ENCODE measurements at places on chromosomes 4 and X.

DNA sequence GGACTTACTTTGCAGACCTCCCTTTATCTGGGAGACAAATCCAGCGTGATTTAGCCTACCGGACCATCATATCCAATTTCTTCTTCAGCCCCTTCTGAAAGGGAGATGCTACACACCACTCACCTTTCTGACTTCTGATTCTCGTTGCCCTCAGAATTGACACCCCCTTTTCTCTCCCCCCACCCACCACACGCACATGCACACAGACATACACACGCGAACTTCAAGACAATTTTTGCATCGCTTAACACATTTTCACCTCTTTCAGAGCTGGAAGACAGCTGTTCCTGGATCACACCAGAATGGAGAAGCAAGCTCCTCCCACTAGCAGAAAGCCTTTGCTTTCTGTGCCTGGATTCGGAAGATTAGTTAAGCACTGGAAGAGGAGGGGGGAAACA, 1.0 kb upstream of the SNCA start:
- DNase-seq: peak; percentile 24

GRCh38 chrX:18394477-18394876, 30.9 kb upstream of the CDKL5 start:
- peak; percentile 39 for DNase-seq

DNA sequence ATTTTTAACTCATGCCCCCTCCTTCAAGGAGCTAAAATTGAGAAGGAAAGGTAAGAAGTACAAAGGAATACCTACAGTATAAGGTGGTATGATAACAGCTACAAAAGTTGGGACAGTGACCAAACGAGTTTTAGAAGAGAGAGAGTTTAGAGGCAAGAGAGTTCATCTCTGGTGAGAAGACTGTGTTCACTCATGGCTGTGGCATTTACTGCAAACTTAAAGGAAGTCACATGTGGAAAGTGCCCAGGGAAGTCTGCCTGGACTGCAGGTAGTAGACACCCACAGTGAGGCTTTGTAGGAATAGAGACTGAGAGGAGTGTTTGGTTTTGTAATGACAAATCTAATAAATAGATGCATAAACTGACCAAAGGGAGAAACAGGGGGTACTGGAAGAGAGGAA, 493.5 kb downstream of the IL15 start:
- DNase-seq: no peak

- peak; percentile 85 for DNase-seq
Observed at GRCh38 chrX:65601530-65602220, 65.8 kb upstream of the MSN start.

GRCh38 chr4:107050525-107051135, 14.5 kb upstream of the DKK2 start:
- DNase-seq: no peak

DNA sequence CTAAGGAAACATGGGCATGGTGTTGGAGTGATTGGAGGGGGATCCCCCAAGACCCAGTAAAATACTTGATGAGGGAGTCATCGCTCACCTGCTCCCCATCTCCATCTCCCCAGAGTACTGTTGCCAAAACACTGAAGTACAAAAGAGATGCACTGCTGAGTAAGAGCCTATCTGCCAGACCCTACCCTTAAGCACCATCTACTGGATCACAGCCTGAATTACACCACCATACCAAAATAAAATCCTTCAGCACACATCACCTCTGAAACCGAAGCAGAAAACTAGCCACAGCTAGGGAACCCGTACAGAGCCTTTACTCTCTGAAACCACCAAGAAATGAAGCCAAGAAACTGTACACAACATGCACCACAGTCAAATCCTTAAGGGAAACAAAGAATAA, 466.3 kb upstream of the ACTRT1 start:
- DNase-seq: peak; percentile 5

DNA sequence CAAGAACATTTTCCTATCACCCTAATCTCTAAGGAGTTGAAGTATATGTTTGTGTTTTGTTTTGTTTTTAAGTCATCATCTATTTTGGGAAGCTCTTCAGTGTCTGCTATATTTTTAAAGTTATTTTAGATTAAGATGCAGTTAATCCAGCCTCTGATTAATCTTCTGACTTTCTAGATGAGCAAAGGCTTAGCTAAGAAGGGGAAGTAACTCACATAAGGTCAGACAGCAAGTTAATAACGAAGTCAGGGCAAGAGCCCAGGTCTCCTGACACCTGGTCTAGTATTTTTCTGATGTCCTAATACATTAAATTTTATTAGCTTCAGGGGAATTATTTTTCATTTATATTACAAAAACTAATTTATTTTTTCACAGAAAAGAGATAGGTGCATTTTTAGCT, 168.5 kb downstream of the SOWAHB start:
- DNase-seq: no peak

DNA sequence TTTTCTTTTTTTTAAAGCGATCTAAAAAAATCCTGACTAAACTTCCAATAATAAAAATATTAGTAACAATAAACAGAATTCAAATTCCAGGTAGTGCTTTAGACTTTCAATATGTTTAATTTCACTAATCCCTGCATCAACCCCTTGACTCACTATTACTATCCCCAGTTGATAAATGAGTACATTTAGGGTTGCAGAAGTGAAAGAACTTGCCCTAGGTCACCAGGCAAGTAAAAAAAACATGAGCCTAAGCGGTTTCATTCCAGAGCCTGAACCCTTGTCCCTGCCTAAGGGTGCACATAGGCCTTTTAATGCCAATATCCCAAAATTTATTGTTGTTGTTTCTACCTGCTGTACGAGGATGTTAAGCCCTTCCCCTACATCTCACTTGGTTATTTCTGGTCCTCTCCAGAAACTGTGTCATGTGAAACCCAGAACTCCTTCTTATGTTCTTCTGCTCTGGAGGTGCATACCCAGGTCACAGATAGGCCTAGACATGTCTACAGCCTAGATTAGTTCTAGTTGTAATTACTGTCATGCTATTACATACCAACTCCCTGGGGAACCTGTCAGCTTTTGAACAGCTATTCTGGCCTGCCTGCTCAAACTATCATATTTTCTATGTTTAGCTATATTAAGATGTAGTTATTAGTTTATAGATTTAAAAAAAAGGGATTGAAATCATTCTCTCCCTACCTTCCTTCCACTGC, 244.5 kb upstream of the PITX2 start:
- DNase-seq: no peak

- peak; percentile 50 for DNase-seq
Observed at GRCh38 chr4:52037689-52038102, 403 bp downstream of the SGCB start.

- DNase-seq: peak; percentile 48
Observed at GRCh38 chr4:114694770-114695169, 96.2 kb downstream of the UGT8 start.

DNA sequence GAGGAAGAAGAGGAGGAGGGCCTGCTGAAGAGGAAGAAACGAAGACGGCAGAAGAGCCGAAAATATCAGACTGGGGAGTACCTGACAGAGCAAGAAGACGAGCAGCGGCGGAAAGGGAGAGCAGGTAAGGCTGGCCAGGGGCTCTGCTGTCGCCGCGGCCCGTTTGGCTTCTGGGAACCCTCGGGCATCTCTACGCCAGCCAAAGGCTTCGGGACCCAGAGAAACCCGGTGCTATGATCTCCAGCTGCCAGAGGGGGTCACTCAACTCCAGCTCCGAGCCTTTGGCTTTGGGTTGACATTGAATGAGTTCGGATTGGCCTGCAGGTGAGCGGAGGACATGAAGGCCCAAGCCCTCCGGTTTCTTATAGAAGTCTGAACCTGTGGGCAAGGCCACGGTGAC, 42.8 kb downstream of the BCORL1 start:
- no peak for DNase-seq

DNA sequence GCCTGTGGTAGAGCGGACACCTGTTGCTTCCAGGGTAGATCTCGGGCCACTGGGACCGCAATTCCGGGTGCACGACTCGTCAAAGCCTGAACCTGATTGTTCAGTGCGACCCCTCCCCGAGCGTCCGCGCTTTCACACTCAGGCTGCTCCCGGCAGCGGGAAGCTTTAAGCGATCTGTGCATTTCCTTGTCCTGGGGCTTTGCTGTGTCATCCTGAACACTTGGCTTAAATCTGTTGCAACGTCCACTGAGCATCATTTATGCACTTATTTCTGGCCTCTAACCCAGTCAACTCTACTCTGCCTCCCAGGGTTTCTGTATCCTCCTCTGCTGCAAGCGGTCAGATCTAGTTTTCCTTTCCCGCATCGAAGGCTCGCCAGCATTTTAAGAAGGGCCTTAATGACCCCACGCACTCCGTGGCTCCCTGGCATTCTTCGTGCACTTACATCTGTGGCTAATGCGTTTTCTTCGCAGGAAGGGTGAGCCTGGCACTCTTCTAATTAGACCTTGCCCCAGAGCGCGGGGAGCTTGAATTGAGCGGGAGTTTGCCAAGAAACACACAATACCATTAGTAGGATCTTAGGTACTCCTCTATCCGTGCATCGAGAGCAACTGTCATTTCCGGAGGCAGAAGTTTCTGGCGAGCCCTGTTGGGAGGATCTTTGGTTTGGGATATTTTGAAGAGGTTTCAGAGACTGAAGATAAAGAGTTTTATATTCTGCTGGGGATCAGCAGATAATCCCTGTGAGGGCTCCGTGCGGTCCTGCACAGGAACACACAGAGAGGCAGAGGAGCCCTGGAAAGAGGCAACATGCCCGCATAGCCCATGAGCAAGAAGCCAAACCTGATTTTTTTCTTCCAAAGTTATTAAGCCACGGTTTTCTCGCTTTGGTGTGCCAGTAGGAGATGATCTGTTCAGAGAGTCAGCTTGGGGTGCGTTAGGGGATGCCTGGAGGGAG, 654 bp upstream of the DDIT4L start:
- peak; percentile 36 for DNase-seq

DNA sequence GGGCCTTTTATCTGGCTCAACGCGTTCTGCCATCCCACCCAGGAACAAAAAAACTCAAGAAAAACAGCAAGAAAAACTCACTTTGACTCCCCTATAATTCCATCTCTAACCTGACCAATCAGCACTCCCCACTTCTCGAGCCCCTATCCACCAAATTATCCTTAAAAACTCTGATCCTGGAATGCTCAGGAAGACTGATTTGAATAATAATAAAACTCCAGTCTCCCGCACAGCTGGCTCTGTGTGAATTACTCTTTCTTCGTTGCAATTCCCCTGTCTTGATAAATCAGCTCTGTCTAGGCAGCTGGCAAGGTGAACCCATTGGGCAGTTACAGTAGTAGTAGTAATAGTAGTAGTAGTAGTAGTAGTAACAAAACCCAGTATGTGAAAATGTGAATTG, 165.7 kb upstream of the CASK start:
- no peak for DNase-seq

GRCh38 chr4:71229477-71230270, 109.1 kb upstream of the SLC4A4 start:
- DNase-seq: peak; percentile 69

DNA sequence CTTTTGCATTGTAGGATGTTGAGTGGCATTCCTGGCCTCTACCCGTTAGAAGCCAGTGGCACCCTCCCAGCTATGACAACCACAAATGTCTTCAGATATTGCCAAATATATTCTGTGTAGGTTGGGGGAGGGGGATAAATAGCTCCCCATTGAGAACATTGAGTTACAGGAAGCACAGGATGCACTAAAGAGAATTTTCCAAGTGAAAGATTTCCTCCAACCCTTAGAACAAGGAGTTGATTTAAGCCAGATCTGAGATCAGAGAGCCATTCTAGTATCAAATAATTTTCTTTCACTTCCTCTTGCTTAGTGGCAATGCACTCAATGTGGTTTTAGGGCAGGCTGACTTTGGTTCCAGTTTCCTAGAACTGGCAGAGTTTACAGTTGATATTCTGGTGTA, 436.6 kb downstream of the C4orf33 start:
- DNase-seq: no peak

- DNase-seq: no peak
Observed at GRCh38 chr4:133823177-133823576, 378.4 kb downstream of the PABPC4L start.

DNA sequence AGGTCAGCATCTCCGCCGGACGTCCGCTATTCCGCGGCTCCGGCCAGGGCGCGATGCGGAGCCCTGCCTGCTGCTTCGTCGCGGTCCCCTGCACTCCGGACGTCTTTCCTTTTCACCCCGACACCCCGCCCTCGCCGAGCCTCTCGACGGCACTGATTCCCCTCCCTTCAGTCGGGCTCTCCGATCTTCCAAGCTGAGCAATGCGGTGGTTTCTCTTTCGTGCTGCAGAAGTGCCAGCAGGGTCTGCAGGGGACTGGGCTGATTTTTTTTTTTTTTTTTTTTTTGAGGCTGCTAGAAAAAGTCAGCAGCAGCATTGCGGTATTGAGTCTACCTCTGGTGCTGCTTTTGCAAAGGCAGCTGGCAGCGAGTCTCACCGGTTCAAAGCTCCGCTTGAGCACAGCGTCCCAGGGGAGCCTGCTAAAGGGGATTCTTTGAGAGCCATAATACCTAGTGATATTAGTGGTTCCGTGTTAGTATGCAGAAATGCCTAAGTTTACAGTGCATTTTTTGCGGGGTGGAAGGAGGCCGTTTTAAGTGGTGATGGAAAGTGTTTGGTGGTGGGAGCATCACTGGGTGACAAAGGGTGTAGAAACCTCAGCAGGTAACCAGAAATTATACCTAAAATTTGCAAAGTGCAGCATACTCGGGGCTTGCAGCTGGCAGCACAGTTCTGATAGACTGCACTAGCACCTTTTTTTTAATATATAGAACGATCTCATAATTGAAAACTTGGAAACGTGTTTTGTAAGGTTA, 969 bp downstream of the STIM2 start:
- DNase-seq: peak; percentile 69

- DNase-seq: no peak
Observed at GRCh38 chrX:85993539-85994197, 53.7 kb downstream of the CHM start.

DNA sequence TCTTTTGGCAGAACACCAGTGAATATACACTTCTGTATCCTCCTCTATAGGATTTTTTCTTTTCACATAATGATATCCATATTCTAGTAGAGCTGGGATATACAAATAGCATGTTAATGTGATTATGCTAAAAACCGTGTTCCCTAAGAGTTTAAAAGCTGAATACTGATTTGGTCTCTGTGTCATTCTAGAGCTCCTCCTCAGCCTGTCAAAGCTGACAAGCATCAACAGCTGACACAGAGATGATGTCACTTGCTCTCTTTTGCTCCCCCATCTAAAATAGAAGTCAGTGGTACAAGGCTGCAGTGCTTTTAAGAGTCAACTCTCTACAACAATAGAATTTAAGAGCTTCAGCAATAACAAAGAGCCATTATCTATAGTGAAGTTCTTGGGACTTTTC, 17.1 kb upstream of the HERC3 start:
- DNase-seq: no peak

GRCh38 chr4:17316566-17316965, 195.3 kb downstream of the QDPR start:
- DNase-seq: peak; percentile 10

GRCh38 chrX:46837558-46838485, 979 bp downstream of the RP2 start:
- peak; percentile 40 for DNase-seq

GRCh38 chr4:151853034-151853433, 92.2 kb upstream of the GATB start:
- DNase-seq: no peak

- no peak for DNase-seq
Observed at GRCh38 chr4:76105652-76106051, 31.1 kb downstream of the ART3 start.

GRCh38 chr4:47538111-47538824, 53.2 kb downstream of the ATP10D start:
- DNase-seq: peak; percentile 16

GRCh38 chr4:143341186-143341755, 4.6 kb downstream of the GAB1 start:
- DNase-seq: no peak

GRCh38 chr4:97548943-97549583, 594.2 kb downstream of the STPG2 start:
- peak; percentile 5 for DNase-seq

GRCh38 chrX:141701072-141701471, 2.5 kb upstream of the SPANXD start:
- peak; percentile 6 for DNase-seq

All from astrocyte of the spinal cord (primary cell).